CD4-positive, alpha-beta T cell treated with Interleukin-21 for 1 hour (primary cell): ENCODE measurements at places on chromosomes 11 and 22.
A peak's percentile ranks its signal among the peaks of the same experiment; 100 is the strongest.

DNA sequence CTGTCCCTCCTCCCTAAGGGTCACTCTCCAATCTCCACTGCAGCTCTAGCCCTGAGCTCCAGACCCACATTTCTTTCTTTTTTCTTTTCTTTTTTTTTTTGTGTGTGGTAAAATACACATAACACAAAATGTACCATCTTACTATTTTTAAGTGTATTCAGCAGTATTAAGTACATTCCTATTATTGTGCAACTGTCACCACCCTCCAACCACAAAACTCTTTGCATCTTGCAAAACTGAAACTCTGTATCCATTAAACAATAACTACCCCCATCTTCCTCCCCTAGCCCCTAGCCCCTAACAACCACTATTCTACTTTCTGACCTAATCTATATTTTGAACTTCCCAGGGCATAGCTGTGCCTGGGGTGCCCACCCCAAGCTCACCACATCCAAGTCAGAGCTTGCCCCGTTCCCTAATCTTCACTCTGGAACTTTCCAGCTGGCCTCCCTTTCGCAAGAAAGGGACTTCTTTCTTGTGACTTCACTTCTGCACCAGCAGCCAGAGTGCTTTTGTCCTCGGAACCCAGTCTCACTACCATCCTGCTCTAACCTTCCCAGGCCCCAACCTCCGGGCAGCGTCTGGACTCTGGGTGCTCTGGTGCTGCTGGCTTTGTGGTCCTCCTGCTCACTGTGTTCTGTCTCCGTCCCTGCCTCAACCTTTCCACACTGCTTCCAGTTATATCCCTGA is 30.7 kb downstream of the PARVG start:
- DNase-seq: no peak

DNA sequence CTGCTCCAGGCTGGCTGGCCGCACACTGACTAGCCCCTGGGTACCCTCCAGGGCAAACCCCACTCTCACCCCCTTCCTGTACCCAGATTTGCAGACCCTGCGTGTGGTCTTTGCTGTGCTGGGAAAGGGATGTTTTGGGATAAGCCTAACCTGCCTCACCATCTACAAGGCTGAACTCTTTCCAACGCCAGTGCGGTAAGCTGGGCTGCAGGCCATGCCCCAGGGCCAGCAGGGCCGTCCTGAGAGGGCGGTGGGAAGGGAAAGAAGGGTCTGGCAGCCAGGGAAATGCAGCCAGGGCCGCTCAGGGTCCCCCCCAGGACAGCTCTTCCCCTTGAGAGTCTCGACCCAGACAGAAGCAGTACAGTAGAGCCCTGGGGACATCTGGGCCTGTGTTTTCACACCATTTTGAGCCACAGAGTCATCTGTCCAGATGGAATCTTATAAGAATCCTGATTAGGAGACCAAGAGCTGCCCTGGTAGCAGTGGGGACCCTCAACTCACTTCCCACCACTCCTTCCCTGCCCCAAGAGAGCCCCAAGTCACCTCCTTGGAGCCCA is 22.4 kb upstream of the SLC22A12 start:
- DNase-seq: no peak

DNA sequence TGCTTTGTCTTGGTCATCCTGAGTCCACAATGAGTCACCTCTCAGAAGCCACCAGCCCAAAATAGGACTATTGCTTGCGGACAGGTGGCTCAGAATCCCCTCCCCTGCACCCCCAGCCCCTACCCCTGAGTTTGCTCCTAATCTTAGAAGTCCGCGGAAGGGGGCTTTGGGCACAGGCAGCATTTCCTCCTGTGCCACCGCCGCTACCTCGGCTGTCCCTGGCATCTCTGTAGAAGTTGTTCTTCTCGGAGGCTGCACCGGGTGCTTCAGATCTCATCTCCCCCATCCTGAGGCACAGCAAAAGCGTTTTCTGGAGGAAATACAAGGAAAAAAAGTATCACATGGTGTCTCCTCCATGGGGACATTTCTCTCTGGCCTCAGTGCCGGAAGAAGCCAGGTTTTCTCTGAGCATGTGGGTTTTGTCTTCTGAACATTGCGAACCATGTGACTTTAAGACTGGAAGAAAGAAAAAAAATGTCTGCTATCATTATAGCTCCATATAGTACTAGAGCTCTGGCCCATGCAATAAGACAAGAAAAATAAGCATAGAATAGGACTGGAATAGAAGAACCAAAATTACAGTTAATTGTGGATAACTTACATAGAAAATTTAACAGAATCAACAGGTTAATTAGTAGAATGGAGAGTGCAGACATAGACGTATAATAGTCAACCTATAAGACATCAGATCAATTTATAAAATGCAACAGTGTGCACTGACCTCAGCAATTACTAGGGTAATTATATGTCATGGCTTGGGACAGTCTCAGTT is 63.2 kb downstream of the SHISAL1 start:
- DNase-seq: no peak

DNA sequence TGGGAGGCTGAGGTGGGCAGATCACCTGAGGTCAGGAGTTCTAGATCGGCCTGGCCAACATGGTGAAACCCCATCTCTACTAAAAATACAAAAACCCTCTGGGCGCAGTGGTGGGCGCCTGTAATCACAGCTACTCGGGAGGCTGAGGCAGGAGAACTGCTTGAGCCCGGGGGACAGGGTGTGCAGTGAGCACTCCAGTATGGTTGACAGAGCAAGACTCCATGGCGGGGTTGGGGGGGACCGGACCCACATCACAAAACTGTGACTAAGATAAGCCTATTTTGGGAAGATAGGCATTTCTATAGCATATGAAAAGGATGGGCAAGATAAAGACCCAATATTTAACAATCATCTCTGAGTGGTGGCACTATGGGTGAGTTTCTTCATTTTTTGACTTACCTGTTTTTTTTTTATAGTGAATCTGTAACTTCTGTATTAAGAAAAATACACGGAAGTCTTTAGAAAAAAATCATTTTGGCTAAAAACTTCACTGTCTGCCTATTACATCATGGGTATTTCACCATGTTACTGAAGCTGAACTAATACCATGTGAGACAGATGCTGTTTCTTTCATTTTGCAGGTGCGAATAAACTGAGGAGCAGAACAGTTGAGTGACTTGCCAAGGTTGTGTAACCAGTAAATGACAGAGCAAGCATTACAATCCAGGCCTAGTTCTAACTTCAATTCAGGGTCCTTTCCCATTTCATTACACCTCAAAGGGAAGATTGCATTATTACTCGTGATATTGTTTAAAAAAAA is 2.5 kb downstream of the CELF1 start:
- DNase-seq: peak; percentile 9

- DNase-seq: no peak
Observed at GRCh38 chr22:46893281-46894020, 131.0 kb downstream of the TBC1D22A start.

- no peak for DNase-seq
Observed at GRCh38 chr11:19577976-19578619, 134.5 kb upstream of the NAV2 start.

- no peak for DNase-seq
Observed at GRCh38 chr11:91231226-91231625, 993.4 kb upstream of the FAT3 start.

DNA sequence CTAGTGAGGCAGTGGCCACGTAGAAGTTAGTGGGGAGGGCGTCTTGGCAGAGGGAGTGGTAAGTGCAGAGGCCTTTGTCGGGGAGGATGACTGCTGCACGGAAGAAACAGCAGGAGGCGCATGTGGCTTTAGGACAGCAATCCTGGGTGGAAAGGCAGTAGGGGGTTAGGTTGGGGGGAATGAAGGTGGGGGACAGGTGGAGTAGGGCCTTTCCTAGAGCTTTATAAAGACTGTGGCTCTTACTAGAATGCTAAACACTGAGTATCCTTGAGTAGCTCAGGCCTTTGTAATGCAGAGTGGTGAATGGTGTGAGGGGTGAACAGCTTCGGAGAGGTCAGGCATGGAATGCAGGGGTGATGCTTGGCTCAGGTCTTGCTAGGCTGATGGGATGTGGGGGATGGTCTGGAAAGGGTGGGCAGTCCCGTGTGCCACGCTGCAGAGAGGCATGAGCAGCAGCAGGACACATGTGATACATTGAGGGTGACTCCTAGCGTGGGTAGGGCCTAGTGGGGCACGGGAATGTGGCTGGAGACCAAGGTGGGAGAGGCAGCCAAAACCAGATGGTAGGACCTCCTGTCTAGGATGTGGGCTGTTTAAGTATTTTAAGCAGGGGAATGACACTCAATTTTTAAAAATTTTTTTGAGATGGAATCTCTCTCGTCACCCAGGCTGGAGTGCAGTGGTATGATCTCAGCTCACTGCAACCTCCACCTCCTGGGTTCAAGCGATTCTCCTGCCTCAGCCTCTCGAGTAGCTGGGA is 19.2 kb downstream of the AP2A2 start:
- no peak for DNase-seq

- no peak for DNase-seq
Observed at GRCh38 chr11:128796270-128796669, 70.8 kb downstream of the KCNJ1 start.
